ENCODE measurements at places on chromosomes 5 and 9. TPM values are rescaled to one million over a fixed set of nuclear protein-coding genes. Genes with fewer than 3 reads are reported as not detected.

The NIPAL4 gene
- 0.65 TPM for total RNA-seq

The ZNF367 gene
- 25.4 TPM for total RNA-seq

The S100Z gene
- 7.5 TPM for total RNA-seq

The POLR3G gene
- total RNA-seq = 22.9 TPM

The GKAP1 gene
- total RNA-seq = 3.3 TPM

The MARVELD2 gene
- 0.69 TPM for total RNA-seq

The ARHGAP26 gene
- 12.0 TPM for total RNA-seq

The SCGB3A1 gene
- not detected for total RNA-seq

The RNF224 gene
- total RNA-seq = 0.17 TPM

The PTPN3 gene
- 0.41 TPM for total RNA-seq

The SVEP1 gene
- total RNA-seq = 0.11 TPM

The CLIC3 gene
- not detected for total RNA-seq

The FOXD4L3 gene
- 0.16 TPM for total RNA-seq

The ZNF474 gene
- not detected for total RNA-seq

The C8G gene
- total RNA-seq = 3.1 TPM

The PCDHB13 gene
- not detected for total RNA-seq

The GPX3 gene
- not detected for total RNA-seq

The SLC28A3 gene
- total RNA-seq = 1.5 TPM

The HTR1A gene
- total RNA-seq = not detected
